HuH-7 (cell line): ENCODE measurements at places on chromosomes 3 and 15.
A peak's percentile ranks its signal among the peaks of the same experiment; 100 is the strongest.

- DNase-seq, result no peak
Measured at GRCh38 chr3:54356261-54357045, 234.1 kb downstream of the CACNA2D3 start.

DNA sequence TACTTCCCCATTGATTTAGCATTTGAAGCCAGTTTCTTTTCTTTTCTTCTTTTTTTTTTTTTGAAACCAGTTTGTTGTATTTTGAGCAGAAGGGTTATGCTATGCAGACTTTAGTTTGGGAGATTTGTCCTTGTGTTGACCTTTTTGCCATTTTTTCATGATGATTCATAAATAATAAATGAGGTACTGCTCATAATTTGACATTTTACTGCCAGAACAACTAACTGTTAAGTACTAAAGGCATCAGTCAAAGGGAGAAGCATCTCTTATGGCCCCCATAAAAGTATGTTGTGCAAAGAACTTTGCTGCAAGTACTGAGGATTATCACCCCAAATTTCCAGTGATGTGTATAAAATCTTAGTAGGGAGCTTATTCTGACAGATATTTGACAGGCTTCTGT is 1.7 kb upstream of the GPR87 start:
- DNase-seq, result no peak

- DNase-seq, result no peak
Measured at GRCh38 chr3:51024765-51025632, 350.3 kb downstream of the DOCK3 start.

- DNase-seq, result no peak
Measured at GRCh38 chr15:89462198-89462912, 34.0 kb downstream of the RHCG start.

DNA sequence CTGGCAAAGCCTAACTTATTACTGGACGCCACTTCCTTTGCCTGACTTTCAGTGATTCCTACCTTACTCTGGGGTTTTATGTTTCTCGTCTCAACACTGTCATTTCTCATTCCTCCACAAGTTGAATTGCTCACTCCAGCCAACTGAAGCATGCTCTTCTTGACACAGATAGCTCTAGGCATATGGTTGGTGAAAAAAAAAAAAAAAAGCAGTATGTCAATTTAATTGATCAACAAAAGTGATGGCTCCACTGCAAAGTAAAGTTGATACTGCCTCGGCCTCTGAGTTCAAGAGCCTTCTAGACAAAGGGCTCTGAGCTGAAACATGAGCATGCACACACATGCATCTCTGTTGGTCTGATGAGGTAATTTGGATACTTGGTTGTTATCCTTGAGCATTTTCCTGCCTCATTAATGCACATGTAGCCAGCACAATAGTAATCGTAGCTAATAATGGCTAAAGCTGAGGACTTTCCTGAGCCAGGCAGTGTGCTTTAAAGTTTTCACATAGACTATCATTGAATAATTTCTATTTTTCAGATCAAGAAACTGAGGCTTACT is 21.4 kb upstream of the UBE2Q2 start:
- DNase-seq, result no peak

- DNase-seq, result no peak
Measured at GRCh38 chr3:29646043-29646442, 365.2 kb downstream of the RBMS3 start.

- no peak for DNase-seq
Measured at GRCh38 chr3:31979001-31979697, 1.9 kb downstream of the OSBPL10 start.

GRCh38 chr15:74955796-74956647 is 550 bp downstream of the RPP25 start:
- DNase-seq, result peak; percentile 54

GRCh38 chr15:100944244-100944895 is 25.2 kb downstream of the LRRK1 start:
- no peak for DNase-seq

- DNase-seq, result peak; percentile 56
Measured at GRCh38 chr15:43511012-43511885, 6.2 kb upstream of the MAP1A start.

GRCh38 chr15:60017538-60018520 is 13.7 kb downstream of the FOXB1 start:
- DNase-seq, result no peak

DNA sequence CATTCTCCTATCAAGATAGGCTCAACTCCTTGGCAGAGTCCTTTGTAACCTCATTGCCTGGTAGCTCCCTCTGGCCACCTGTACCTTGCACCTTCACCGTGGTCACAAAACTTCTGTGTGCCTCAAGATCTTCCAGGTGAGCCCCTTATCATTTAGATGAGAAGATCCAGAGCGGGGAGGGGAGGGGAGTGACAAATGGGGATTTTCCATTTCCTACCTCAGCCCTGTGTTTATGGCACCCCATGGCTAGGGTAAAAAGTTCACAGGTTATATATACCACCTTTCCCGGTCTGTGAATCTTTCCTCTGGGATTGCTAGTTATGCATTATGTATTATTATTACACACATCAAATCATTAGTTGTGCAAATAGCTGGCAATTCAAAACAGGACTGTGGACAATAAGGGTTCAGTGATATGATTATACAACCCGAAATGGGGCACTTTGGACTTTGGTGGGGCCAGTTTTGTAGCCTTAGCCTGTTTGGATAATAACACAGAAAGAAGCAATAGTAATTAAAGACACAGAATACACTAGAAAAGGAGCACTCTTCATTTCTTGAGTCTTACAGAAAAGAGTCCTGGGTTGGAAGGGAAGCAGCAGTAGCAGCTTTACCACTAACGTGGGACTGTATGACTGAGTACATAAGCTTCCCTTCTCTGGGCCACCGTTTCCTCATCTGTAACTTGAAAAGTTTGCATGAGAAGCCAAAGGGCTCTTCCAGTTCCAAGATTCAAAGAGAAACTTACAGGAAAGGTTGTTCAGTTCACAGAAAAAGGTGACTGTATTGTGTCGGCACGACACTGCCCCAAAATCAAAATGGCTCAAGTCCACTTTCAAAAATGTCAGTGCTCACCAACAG is 7.1 kb downstream of the TLE3 start:
- peak; percentile 64 for DNase-seq

DNA sequence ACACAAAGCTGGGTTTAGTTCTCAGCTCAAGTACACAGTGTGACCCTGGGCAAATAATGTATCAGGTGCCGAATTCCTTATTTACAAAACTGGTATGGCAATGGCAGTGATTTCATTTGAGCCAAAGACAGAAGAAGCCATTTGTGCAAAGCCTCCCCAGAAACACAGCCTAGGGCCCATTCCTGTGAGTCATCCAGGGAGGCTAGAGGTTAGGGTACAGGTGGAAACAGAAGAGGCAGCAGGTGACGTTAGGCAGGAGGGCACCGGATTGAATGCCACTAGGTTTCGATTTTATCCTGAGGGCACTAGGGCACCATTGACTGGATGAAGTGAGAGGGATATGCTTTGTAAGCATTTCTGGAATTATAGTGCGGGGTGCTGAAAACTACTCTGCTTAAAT is 766.9 kb upstream of the NR2F2 start:
- no peak for DNase-seq

DNA sequence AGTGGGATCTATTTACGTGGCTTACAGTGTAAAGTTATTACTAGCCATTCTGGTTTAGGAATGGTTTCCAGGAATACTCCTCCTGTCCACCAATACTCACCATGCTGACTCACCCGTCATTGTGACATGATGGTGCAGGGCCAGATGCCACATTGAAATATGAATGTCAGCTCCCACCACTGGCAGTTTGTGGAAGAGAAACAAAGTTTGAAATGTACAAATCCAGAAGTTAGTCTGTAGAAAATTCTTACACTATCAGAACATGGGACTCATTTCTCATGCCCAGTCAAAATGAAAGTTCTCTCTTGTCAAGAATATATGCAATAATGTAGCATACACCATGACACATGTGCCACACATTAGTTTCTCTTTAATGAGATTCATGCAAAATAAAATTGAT is 14.4 kb upstream of the TSPAN3 start:
- no peak for DNase-seq

DNA sequence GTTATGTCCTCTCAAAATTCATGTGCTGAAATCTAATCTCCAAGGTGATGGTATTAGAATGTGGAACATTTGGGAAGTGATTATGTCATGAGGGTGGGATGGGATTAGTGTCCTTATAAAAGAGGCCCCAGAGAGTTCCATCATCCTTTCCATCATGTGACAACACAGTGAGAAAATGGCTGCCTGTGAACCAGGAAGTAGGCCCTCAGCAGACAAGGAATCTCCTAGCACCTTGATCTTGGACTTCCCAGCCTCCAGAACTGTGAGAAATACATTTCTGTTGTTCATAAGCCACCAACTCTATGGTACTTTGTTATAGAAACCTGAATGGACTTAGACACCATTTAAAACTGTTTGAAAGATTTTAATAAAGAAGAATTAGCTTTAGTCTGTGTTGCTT is 20.8 kb downstream of the SUCNR1 start:
- no peak for DNase-seq

- DNase-seq, result no peak
Measured at GRCh38 chr15:27222479-27222878, 251.5 kb downstream of the GABRG3 start.
